ENCODE measurements at places on chromosomes 2 and 18.
A peak's percentile ranks its signal among the peaks of the same experiment; 100 is the strongest.

GRCh38 chr2:63571291-63571690, 17.0 kb downstream of the WDPCP start:
- H3K27ac ChIP-seq: no peak overlapping the region
- DNase-seq: no peak
- no peaks in the 10 kb centered on the region for H3K36me3 ChIP-seq
- no peak overlapping the region for H3K4me3 ChIP-seq

DNA sequence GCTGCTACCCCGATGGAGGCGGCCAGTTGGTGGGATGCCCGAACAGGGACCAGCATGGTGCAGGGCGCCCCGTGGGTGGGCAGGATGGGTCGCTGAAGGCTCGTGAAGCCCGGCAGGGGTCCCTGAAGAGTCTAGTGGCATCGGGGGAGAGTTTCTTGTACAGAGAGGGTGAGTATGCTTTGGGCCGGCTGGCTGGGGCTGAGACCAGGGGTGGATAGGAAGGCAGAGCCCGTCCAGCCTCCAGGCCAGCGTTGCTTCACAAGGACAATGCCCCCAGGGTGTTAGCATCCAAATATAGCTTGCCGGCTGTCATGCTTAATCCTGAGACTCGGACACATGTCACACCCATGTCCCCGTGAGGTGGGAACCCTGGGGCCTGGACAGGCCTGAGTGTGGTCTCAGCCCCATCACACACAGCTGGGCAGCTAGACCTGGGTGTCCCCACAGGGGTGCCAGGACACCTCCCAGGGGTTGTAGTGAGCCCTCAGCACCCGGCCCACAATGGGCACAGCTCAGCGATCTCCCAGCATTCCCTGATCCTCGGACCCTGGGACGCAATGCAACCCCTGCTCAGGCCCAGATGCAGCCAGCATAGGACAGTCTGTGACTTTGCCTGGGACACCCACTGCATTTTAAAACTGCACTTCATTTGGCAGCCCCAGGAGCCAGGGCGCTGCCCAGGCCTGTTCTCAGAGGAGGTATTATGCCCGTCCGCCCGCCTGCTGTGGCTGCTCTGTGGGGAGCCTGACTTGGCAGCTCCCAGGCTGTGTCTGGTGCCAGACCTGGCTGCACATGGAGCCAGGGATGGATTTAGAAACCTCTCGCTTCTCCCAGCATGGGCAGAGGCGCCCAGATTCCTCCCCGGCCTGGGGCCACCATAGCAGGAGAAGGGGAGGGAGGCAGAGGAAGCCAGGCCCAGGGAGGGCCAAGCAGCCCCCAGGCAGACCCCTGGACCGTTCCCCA, 36.4 kb downstream of the RAMP1 start:
- no peak overlapping the region for H3K4me3 ChIP-seq
- H3K27me3 ChIP-seq: no peaks in the 10 kb centered on the region
- peaks cover 9% of the 10 kb centered on the region for H3K4me1 ChIP-seq
- DNase-seq: no peak
- H3K36me3 ChIP-seq: no peaks in the 10 kb centered on the region

GRCh38 chr2:131413148-131413747, 49.3 kb upstream of the RAB6D start:
- DNase-seq: no peak
- H3K27ac ChIP-seq: no peak overlapping the region
- H3K36me3 ChIP-seq: no peaks in the 10 kb centered on the region
- no peaks in the 10 kb centered on the region for H3K4me1 ChIP-seq

- peak overlapping the region; percentile 11 for H3K27ac ChIP-seq
- peaks cover 61% of the 10 kb centered on the region for H3K4me1 ChIP-seq
- H3K27me3 ChIP-seq: no peaks in the 10 kb centered on the region
- DNase-seq: peak; percentile 54
These were observed 8.4 kb upstream of the MGAT5 start for GRCh38 chr2:134245340-134245984.

- H3K4me1 ChIP-seq: peaks cover 29% of the 10 kb centered on the region
- H3K27ac ChIP-seq: no peak overlapping the region
- no peak overlapping the region for H3K4me3 ChIP-seq
- peaks cover 4% of the 10 kb centered on the region for H3K36me3 ChIP-seq
- no peak for DNase-seq
These were observed 41.7 kb downstream of the INPP5D start for GRCh38 chr2:233101816-233102215.

All from effector memory CD4-positive, alpha-beta T cell (primary cell).